ENCODE measurements at places on chromosomes 13 and 19.

GRCh38 chr19:7645656-7646425 lies 8.9 kb downstream of the STXBP2 start:
- no peak for DNase-seq

GRCh38 chr13:99377641-99378040 lies 70.4 kb upstream of the GPR183 start:
- DNase-seq, result no peak

GRCh38 chr13:73598020-73598712 lies 536.0 kb downstream of the KLF12 start:
- DNase-seq, result peak; percentile 4

DNA sequence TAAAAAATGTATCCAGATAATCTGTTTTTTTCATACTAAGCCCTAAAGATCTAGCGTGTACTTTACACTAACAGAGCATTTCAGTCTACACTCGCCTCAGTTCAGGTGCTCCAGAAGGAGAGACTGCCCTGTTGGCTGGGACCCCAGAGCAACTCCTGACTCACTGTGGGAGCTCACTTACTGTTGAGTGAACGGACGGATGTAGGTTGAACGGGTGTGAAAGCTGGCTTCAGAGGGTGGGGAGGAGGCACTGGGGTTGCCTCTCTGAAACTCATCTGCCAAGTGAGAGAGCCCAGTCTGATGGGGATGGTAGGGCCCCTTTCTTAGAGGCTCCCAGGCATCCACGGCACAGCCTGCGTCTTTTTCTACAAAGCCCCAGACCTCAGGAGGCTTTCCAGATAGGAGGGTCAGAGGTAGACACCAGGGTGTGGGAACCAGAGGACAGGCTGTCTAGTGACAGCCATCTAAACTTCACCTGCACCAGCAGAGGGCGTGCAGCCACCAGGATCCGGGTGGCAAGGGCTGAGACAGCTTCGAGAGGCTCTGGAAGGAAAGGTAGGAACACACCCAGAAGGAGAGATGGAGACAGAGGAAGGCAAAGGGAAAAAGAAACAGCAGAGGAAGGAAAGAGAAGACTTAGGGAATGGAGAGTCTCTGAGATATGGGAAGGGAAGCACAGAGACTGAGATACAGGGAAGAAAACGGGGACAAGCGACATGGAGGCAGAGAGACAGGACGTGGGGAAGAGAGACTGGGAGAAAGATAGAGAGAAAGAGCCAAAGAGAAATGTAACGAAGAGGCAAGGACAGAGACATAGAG lies 3.7 kb downstream of the KASH5 start:
- peak; percentile 78 for DNase-seq

GRCh38 chr13:88112526-88112925 lies 441.4 kb downstream of the SLITRK5 start:
- no peak for DNase-seq

GRCh38 chr19:8499048-8499833 lies 3.2 kb downstream of the PRAM1 start:
- no peak for DNase-seq

- no peak for DNase-seq
Measured at GRCh38 chr13:77430377-77430951, 103.6 kb upstream of the MYCBP2 start.

GRCh38 chr13:36480726-36481427 lies 48.6 kb downstream of the CCNA1 start:
- no peak for DNase-seq

GRCh38 chr13:91459485-91459884 lies 61.1 kb downstream of the GPC5 start:
- DNase-seq, result no peak

DNA sequence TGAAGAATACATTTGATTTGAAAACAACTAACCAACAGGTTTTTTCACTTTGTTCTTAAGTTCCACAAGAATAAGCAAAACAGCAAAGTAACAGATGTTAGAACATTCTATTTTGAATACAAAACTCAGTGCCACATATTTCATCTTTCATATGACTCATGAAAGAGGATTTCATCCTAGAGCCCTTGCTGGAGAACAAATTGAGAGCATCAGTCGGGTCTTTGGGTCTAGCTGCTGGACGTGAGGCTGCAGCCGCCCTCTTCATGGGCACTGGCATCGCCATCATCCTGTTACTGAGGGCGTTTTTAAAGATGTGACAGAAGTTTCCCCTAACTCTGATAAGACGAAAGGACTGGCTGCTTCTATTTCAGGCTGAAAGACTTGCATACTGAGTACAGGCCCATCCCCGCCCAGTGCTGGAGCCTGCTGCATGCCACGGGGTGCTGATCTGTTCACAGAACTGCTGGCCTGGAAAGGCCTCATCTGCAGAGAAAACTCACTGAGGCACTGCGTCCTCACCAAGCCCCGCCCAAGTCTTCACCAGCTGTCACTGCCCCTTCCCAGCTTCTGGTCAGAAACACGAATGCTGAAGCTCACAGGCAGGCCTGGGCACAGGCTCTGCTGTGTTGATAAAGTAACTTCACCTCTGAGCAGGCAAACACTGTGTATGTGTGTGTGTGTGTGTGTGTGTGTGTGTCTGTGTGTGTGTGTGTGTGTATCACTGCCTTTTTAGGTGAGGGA lies 101.4 kb downstream of the TUBGCP3 start:
- DNase-seq, result no peak

DNA sequence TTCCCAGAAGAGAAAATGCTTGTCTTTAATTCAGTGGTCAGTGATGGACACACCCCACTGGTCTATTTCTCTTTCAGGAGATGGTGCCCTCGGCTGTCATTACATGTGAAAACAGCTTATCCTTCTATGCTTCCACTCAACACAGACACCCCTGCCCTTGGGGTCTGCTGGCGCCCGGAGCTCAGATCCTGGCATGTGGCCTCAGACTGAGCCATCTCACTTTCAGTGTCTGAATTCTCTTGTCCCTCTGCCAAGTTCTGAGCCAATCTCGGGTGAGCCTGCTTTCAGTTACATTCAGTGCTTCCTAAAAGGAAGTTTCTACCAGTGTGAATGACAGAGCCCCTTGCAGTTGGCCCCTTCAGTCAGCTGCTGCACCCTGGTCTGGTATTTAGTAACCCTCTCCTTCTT lies 293.6 kb downstream of the DNAJC15 start:
- DNase-seq, result peak; percentile 15

DNA sequence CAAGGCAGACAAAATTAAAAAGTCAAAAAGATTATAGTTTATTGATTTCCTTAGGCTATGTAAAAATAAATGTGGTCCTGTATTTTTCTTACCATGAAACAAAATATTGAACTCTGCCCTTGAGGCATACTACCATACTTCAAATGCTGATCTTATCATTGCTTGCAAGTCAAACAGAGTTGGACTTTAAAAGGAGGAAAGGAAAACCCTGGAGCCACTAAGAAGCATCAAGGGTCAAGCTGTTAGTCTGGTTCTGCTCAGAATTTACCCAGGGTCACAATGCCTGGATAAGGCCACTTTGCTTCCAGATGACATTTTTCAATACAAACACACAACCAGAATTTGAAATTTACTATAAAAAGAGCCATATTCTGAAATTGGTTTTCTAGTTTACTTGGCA lies 2.2 kb upstream of the FREM2 start:
- no peak for DNase-seq

- peak; percentile 79 for DNase-seq
Measured at GRCh38 chr19:11693505-11694499, 44.9 kb downstream of the ZNF823 start.

DNA sequence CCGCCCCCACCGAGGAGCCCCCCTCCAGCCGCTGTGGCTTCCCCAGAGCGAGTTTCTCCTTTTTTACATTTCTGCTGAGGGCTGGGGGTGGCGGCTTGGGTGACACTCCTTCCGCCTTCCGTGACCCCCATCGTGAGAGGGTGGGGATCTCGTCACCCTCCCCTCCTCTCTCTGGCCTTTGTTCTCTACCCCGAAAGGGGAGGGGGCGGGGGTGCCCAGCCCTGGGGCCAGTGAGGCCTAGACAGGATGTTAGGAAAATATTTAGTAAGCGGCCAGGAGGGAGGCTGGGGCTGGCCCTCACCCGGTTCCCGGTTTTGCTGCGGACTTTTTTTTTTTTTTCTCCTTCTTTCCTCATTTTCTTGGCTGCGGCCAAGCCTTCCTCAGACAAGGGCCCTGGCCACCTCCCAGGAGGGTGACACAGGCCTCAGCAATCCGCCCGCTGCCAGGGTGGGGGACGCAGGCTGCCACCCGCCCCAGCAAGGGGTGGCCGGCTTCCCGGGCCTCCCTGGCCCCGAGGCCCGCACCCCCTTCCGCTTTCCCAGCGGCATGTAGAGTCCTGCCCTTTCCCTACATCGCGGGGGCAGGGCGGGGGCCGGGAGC lies 3.9 kb downstream of the MIDN start:
- DNase-seq, result peak; percentile 87

DNA sequence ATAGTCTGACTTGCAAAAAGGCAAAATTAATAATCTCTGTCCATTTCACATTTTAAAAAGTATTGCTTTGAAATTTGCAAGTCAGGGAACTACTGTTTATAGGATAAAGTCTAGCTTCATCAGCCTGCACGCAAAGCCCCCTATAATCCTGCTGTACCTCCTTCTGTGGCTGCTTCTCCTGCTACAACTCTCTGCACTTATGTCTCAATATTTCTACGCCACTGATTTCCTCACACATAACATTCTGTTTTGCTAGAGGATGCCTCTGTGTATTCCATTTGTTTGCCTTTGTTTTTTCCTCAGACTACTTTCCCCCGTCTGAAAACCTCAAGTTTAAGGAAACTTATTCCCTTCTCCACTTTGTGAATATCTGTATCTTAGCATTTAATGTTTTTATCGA lies 389.9 kb downstream of the RFC3 start:
- no peak for DNase-seq

DNA sequence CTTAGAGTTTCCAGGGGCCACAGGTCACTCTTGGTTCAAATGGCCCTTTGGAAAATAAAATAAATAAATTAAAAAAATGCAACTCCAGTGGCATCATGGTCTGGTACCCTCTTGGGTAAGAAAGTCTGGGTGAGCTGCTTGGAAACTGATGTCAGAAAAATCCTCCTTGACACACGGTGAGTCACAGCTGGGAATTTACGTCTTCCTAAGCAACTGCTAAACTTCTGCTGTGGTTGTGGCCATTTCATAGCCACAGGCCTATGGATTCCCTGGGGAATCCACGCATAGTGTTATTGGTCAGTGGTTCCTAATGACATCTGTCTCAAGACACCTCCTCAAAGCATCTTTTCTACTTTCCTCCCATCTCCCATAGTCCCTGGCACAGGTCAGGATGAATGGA lies 220.8 kb downstream of the COG6 start:
- DNase-seq, result peak; percentile 58

DNA sequence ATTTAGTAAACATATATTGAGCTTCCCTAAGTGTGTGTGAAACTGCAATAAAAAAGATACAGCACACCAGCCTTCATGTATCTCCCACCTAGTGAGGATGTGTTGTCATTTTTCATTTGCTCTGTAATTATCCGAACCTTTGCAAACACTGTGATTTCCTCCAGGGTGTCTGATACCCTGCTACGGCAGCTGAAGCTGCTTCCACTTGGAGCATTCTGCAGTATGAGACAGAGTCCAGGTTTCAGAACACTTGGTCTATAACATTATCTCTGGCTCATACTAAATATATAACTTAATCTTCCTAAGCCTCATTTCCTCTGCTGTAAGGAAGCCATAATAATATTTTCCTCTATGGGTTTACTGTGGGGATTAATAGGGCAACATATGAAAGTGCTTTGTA lies 1338.1 kb upstream of the SLC10A2 start:
- DNase-seq, result no peak

- DNase-seq, result no peak
Measured at GRCh38 chr19:7715671-7716070, 13.7 kb upstream of the FCER2 start.

DNA sequence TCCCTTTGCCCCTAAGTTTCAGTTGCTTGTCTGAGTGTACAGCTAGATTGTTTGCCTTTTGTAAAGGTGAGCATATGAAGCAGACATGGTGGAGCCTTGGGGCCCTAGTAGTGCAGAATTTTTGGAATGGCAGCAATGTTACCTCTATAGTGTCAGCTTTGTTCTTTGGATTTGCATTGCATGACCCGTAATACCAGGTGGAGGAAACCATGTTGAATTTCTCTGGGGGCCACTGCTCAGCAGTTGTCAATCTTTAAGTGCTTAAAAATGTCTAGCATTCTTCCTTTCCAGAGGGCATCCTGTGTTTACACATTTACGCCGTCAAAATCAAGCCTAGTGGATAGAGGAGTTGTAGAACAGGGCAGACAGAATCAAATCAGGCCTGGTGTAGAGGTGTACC lies 303.3 kb downstream of the ATP8A2 start:
- no peak for DNase-seq

GRCh38 chr19:15265850-15266248 lies 33.6 kb upstream of the EPHX3 start:
- DNase-seq, result peak; percentile 98

DNA sequence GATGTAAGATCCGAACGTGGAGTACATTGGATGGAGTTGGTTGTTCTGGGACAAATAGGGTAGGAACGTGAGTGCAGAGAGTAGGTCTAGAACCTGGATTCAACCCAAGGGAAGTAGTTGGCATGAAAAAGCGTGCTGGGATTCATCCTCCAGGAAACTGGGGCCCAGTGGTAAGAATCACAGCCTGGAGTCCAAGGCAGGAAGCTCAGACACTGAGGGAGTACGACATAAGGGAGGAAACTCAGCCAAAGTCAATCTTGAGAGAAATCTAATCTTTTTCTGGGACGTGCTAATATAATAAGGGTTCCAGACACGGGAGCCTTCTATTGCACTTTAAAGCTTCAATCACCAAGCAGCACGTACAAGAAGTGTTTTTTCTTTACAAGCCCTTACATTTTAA lies 46.4 kb downstream of the DLEU7 start:
- no peak for DNase-seq

DNA sequence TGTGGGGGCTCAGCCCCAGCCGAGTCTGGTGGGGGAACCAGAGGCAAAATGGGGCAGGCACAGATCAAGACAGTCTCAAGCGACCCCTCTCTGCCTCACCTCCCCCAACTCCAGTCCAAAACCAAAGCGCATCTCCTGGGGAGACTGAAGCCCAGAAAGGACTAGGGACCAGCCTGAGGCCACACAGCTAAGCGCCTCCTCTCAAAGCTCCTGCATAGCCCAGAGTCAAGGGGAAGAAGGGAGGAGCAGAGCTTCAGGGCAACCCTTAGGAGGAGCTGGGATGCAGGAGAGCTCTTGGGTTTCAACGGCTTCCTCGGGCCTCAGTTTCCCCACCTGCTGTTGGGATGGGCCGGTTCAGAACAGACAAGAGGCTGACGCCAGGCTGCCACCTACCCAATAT lies 19.9 kb upstream of the SEMA6B start:
- no peak for DNase-seq

GRCh38 chr19:14006766-14007562 lies 844 bp upstream of the RFX1 start:
- DNase-seq, result no peak

GRCh38 chr19:53424968-53425597 lies 6.7 kb upstream of the ZNF761 start:
- DNase-seq, result peak; percentile 46
